Hepatocyte (in vitro differentiated cells): ENCODE measurements at places on chromosomes 11 and 22.

DNA sequence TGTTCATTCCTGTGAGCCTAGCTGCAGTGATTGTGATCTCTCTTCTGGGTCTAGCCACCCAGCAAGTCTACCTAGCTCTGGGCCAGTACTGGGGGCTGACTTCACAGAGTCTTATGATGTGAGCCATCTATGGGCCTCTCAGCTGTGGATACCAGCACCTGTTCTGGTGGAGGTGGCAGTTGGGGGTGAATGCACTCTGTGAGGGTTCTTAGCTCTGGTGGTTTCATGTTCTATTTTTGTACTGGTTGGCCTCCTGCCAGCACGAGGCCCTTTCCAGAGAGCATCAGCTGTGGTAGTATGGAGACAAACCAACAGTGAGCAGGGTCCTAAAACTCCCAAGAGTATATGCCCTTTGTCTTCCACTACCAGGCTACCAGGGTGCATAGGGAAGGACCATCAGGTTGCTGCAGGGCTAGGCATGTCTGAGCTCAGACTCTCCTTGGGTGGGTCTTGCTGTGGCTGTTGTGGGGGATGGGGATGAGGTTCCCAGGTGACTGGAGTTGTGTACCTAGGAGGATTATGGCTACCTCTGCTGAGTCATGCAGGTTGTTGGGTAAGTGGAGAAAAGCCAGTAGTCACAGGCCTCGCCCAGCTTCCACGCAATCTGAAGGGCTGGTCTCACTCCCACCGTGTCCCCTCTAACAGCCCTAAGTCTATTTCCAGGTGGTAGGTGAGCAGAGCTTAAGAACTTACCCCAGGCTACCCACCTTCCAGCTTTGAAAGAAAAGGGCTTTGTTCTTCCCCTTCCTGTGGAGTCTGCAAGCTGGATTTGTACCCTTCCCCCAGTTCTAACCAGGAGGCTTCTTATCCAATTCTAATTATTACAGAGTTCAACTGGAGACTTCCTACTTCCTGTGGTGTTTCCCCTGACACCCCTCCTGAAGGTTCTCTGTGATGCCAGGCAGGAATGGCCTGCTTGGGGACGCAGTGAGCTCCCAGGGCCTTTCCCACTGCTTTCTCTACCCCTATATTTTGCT, 250.7 kb downstream of the LUZP2 start:
- H3K4me3 ChIP-seq: no peak overlapping the region
- DNase-seq: peak; percentile 10
- H3K27ac ChIP-seq: no peak overlapping the region
- no peaks in the 10 kb centered on the region for H3K36me3 ChIP-seq
- no peaks in the 10 kb centered on the region for H3K27me3 ChIP-seq

DNA sequence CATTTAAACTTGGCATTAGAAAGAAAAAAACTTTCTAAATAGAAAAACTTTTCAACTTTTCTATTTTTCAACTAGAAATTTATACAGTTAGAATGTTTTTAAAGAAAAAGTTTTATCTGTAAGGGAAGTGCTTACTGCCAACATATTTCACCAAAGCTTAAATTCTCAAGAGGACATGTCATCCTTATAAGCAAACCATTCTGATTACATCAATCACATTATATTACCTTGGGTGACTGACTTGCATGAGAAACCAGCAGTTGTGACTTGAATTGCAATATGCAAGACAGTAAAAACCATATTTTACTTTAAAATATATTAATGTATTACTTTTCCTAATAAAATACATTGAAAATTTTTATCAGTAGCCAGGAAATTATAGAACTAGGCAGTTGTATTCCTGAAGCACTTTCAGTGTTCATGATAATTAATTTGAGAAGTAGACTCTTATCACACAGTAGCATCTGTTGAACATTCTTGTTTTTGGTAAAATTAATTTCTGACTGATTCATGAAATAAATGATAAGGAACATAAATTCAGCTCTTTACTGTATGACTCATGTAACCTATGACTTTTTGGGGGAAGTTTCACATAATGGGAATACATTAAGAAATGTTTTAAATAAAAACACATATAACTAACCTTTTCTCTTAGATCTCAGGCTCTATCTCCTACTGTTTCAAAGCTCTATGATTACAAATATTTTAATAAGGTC, 345.0 kb upstream of the CCDC179 start:
- H3K4me1 ChIP-seq: no peaks in the 10 kb centered on the region
- no peaks in the 10 kb centered on the region for H3K36me3 ChIP-seq
- H3K4me3 ChIP-seq: no peak overlapping the region
- H3K27me3 ChIP-seq: no peaks in the 10 kb centered on the region
- H3K27ac ChIP-seq: no peak overlapping the region
- DNase-seq: no peak

GRCh38 chr22:35663371-35663770, 15.1 kb downstream of the APOL6 start:
- no peaks in the 10 kb centered on the region for H3K36me3 ChIP-seq
- no peak overlapping the region for H3K27ac ChIP-seq
- H3K4me3 ChIP-seq: no peak overlapping the region
- H3K27me3 ChIP-seq: no peaks in the 10 kb centered on the region
- no peak for DNase-seq
- H3K4me1 ChIP-seq: peaks cover 10% of the 10 kb centered on the region

GRCh38 chr22:45692549-45692948, 20.9 kb downstream of the ATXN10 start:
- H3K27ac ChIP-seq: no peak overlapping the region
- peaks cover 19% of the 10 kb centered on the region for H3K4me1 ChIP-seq
- H3K27me3 ChIP-seq: no peaks in the 10 kb centered on the region
- DNase-seq: no peak

GRCh38 chr22:41382610-41383009, 868 bp downstream of the TEF start:
- DNase-seq: no peak
- H3K36me3 ChIP-seq: no peaks in the 10 kb centered on the region
- peaks cover 14% of the 10 kb centered on the region for H3K4me1 ChIP-seq
- H3K27ac ChIP-seq: no peak overlapping the region
- H3K4me3 ChIP-seq: peak overlapping the region; percentile 64

DNA sequence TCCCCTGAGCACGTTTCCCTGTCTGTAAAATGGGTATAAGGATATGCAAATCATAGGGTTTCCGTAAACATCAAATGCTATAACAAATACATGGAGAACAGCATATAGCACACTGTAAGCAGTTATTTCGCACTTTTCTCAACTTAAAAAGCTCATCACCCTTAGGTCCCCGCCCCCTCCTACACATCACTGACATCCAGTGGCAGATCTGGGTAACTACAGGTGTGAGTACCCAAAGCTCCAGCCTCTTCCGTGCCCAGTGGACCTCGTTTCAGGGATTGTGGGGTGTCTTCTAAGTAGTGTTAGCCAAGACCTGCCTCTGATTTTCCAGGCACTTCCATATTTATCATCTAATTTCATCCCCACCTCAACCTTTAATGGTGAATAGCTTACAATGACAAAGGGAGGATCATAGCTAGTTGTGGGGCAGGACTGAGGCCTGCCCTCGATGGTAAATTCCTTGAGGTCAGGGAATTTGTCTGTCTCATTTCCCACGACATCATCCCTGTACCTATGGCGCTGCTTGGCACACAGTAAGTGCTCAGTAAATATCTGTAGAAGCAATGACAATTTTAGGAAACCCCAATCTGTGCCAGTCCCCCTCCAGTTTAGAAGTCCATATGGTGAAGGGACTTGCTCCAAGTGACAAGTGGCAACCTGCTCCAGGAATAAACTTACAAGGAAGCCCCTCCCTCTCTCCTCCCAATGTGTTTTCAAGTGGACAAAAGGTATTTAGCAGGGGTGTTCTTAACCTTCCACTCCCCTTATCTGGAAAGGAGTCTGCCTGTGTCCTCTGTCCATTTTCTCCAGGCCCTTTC, 340.5 kb downstream of the TENM4 start:
- H3K4me3 ChIP-seq: no peak overlapping the region
- H3K4me1 ChIP-seq: peaks cover 3% of the 10 kb centered on the region
- H3K27me3 ChIP-seq: no peaks in the 10 kb centered on the region
